Stimulated activated CD4-positive, alpha-beta T cell treated with anti-CD3 and anti-CD28 coated beads, Interleukin-1b, Interleukin-23, amount 100 ng/mL, for 24 hours (primary cell): ENCODE measurements at places on chromosomes 2 and 18.

- DNase-seq = no peak
Measured at GRCh38 chr2:196420143-196420542, 219.4 kb upstream of the CCDC150 start.

DNA sequence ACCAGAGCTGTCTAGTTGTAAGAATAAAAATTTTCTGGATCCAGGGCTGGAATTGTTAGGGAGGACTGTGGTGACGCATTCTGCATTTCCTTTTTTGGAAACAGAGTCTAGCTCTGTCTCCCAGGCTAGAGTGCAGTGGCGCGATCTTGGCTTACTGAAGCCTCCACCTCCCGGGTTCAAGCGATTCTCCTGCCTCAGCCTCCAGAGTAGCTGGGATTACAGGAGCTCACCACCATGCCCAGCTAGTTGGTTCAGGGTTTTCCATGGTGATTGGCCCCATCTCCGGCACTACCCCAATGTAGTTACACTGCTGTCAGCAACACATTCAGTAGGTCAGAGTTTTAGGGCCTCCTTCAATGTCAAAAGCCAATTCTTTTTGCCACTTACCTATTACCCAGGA lies 58.6 kb upstream of the RNF152 start:
- DNase-seq = no peak

DNA sequence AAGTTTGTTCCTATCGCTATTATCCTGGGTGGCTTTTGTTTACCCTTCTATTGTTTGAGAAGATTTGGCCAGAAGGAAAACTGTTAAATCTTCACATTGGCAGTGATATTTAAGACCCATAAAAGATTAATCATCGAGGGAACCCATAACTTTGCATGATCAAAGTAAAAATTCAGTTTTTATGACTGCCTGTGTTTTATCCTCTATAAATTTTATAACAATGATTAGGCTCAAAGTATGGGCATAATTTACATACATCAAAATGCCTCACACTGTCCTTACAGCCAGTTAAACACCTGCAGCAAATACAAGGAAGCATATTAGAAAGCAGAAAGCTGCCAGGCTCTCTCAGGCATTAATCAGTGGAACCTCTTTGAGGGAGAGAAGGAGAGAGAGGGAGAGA lies 289.1 kb downstream of the ICOS start:
- no peak for DNase-seq

DNA sequence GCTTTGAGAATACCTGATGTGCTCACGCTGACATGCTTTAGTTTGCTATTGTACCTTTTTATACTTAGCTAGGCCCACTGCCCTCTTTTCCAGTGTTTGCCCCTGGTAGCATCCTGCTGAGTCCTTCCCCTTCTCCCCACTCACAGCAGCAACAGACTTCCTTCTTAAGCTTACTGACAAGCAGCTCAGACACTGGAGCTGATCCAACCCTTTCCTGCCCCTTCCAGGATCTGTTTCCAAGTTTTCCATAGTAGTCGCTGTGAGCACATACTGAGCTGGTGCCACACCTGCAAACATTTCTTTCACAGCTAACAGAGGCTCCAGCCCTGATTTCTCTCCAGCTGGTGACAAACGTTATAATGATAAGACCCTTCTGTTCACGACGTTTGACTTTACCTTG lies 991.4 kb upstream of the CELF4 start:
- DNase-seq = no peak

DNA sequence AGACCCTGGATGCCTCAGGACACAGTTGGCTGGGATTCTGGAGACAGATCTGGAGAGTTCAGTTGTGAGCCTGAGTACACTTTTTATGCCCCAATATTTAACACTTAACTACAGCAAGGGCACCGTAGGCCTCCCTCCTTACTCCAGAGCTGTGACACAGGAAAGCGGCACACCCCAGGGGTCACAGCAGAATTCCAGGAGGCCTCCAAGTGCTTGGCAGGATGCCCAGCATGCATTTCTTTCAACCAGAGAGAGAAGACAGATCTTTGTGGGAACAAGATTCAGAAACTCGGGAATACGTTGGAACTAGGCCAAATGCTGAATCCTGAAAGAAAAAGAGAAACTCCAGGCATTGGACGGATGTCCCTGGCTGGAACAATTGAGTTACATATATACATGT lies 199.2 kb upstream of the NT5C1B start:
- DNase-seq = no peak

DNA sequence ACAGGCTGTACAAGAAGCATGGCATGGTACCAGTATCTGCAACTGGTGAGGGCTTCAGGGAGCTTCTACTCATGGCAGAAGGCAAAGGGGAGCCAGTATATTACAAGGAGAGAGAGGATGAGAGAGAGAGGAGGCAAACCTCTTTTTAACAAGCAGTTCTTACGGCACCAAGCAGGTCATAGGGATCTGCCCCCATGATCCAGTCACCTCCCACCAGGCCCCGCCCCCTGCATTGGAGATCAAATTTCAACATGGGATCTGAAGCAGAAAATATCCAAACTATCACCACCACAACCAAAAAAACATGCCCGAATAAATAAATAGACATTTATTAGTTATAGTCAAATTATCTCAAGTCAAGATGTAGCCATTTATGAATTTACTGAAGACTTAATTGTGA lies 14.5 kb upstream of the SLC35F5 start:
- DNase-seq = no peak

- DNase-seq = no peak
Measured at GRCh38 chr2:164068063-164068462, 332.3 kb upstream of the FIGN start.

GRCh38 chr2:181185421-181185820 lies 205.0 kb downstream of the UBE2E3 start:
- no peak for DNase-seq
